ENCODE measurements at places on chromosomes 12 and 14.

GRCh38 chr12:116426391-116427136, 132.6 kb upstream of the MAP1LC3B2 start:
- DNase-seq: no peak

- DNase-seq: no peak
Observed at GRCh38 chr14:71382315-71382714, 475.1 kb downstream of the PCNX1 start.

- no peak for DNase-seq
Observed at GRCh38 chr12:45966486-45966885, 23.9 kb downstream of the SCAF11 start.

DNA sequence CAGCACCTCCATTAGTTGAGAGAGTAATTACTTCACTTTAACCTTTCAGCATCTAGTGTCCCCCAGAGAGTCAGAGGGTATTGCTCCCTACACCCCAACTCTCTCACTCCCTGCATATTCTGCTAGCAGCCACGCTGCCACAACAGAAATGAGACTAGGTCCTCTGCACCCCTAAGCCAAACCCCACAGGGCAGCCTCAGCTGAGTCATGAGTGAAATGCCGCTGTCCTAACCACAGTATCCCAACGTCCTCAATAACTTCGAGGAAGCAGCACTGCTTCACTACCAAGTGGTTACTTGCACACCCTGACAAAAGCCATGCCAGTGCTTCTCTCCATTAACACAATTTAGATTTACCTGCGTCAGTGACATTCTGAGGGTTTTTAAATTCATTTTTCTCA, 6.9 kb upstream of the LYZ start:
- no peak for DNase-seq

DNA sequence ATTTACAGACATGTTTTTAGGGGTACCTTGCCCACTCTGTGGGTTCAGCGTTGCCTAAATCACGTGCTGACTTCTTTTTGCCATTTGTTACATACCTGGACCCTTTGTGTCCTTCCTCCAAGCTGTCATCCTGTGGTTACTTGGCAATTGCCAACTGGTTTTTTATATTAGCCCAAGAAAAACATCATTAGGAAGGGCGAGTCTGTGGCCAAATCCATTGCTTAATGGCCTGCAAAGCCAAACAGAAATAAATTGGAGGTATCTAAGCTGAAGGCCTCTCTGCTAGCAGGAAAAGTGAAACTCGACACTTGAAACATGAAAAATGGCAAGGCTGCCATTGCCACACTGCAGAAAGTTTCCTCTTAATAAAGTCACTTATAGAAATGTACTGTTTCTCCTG, 190.4 kb downstream of the NUAK1 start:
- DNase-seq: no peak

DNA sequence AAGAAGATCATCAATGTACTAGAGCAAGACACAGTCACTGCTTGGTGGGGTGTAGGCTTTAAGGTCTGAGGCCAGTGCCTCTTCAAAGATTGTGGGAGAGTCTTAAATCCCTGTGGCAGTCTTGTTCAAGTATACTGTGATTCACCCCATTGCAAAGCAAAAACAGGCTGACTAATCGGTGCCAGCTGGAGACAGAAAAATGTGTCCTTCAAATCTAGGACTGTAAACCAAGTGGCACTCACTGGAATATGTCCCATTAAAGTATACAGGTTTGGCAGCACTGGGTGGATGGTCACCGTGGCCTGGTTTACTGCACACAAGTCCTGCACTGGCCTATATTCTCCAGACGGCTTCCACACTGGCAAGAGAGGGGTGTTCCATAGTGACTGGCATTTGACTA, 1315.3 kb downstream of the TMEM121 start:
- DNase-seq: no peak

DNA sequence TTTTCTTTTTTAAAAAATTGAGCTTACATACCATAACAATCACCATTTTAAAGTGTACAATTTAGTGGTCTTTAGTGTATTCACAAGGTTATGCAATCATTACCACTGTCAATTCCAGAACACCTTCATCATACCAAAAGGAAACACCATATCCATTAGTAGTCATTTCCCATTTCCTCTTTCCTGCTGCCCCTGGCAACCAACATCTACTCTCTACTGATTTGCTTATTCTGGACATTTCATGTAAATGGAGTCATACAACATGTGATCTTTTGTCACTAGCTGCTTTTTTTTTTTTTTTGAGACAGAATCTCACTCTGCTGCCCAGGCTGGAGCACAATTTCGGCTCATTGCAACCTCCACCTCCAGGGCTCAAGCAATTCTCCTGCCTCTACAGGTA, 66.8 kb upstream of the CFL2 start:
- no peak for DNase-seq

Data from CD4-positive, alpha-beta T cell treated with Interleukin-12 subunit alpha and Interleukin-12 subunit beta, for 1 hour (primary cell).